ENCODE measurements at places on chromosomes 7 and 10.

GRCh38 chr10:43983856-43984271, 335.2 kb upstream of the ZNF32 start:
- DNase-seq = no peak

GRCh38 chr7:155285833-155286232, 11.8 kb upstream of the INSIG1 start:
- DNase-seq = no peak

- no peak for DNase-seq
Observed at GRCh38 chr10:131655101-131655849, 245.5 kb upstream of the PPP2R2D start.

- no peak for DNase-seq
Observed at GRCh38 chr7:129437190-129437589, 3.0 kb downstream of the STRIP2 start.

GRCh38 chr7:81447351-81447952, 322.4 kb downstream of the HGF start:
- no peak for DNase-seq

- no peak for DNase-seq
Observed at GRCh38 chr7:8064828-8065227, 96.2 kb downstream of the GLCCI1 start.

- DNase-seq = no peak
Observed at GRCh38 chr7:18235819-18236218, 208.2 kb upstream of the PRPS1L1 start.

- DNase-seq = no peak
Observed at GRCh38 chr7:147415991-147416390, 1174.6 kb upstream of the C7orf33 start.

DNA sequence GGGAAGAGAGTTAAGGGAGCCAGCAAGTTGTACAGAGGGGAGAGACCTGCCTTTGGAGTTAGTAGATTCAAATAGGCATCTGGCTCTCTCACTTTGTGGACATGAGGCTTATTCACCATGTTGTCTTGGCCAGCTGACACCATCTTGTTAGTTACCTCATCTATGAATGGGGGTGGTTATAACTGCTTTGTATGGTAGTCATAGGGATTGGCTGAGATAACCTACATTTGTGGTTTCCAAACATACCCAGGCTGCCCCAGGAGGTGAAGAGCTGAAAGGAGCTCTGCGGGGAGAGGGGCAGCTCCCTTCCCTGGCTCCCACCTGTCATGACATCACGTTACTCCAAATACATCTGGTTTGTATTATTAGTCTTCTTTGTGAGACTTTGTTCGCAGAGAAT, 393.3 kb upstream of the AUTS2 start:
- no peak for DNase-seq

GRCh38 chr7:157507987-157508386, 171.2 kb downstream of the DNAJB6 start:
- no peak for DNase-seq

GRCh38 chr7:16178092-16178491, 243.2 kb downstream of the CRPPA start:
- DNase-seq = no peak

- DNase-seq = no peak
Observed at GRCh38 chr10:85917601-85918000, 449.0 kb downstream of the GRID1 start.

DNA sequence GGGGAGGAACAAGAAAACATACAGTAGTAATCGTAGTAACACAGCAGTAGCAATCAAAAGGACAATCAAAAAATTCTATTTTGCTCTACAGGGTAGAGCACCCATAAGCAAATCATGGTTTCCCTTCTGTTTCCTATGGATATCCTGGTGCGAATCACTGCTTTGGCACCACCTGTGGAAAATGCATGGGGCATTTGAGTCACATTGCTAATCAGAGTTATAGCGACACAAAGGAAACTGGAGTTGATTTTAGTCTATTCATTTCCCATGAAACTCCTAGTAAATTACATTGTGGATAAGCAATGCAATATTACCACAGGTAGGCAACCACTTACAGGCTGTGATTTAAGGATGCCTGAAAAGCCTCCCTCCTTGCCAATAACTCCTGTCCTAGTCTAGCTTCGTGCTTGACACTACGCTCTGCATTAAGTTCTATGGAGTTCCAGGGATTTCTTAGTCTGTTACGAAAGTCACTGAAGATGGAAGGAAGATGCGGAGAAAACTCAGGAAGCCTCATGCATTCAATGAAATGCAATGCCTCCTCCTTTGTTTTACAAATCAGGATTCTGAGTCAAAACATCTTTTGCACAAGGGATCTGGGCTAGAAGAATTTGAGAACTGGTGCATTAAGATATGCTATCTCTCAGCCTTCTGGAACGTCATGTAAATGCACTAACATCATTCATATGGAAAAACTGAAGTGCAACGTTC, 188.4 kb downstream of the DGKI start:
- DNase-seq = no peak

GRCh38 chr10:11264296-11265048, 246.8 kb downstream of the CELF2 start:
- DNase-seq = no peak

DNA sequence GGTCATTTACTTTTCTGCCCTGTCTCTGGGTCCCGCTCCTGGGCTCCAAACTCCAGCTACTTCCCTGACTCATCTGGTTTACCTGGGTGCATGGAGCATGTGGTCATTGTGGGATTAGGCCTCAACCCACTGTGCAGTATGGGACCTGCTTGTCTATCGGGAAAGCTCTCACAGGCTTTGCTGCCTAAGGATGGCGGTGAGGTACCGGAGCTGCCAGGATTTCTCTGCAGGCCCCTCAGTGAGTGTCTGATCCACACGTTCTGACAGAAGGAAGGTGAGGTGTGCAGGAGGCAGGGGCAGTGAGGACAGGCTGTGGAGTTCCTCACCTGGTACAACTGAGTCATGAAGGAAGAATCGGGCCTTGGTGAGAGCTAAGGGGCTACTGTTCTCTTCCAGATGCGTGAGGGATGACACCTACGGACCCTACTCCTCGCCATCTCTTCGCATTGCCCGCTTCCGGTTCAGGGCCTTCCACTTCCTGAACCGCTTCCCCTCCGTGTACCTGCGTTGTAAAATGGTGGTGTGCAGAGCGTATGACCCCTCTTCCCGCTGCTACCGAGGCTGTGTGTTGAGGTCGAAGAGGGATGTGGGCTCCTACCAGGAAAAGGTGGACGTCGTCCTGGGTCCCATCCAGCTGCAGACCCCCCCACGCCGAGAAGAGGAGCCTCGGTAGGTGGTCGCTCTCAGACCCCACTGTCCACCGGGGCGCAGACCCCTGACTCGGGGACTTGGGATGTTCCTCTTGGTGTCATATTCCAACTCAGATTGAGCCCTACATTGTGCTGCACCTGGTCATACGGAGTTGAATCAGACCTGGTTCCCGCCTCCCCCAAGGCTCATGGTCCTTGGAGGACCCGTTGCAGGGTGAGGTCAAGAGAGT, 56.7 kb downstream of the C10orf120 start:
- no peak for DNase-seq

DNA sequence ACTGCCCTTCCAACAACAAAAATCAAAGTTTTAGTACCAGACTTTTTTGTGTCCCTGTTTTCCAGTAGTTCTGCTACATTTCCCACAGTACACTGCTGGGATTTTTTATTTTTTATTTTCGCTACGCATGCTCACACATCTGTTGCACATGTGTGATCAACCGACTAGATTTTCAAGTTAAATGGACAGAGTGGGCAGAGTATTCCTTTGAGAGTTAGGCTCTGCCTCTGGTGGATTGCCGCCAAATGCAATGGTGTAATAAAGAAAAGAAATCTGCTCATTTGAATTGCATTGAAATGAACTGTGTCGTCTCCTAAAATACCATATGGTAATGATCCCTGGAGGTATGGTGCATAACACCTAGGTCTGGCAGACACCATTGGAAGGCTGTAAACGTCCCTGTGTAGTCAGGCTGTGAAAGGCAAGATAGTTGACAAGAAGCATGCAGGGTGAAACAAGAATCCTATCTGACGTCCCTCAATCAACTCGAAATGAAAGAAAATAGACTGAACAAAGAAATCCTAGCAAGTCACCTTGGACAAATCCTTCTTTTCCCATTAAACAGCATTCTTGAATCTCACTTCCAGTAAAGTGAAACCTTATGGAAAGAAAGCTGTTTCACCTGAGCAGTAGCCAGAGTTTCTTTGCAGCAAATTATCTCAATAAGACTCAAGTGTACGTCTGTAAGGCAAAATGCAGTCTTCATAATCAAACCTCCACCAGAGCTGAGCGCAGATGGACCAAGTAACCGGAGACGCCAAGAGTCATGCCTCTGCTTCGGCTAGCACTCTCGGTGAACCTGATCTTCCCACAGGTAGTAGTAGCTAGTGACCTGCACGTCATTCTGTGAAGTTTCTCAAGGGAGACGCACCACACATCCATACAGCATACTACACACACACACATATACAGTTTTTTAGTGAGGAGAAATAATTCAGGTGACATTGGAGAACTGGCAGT, 357.3 kb downstream of the CRPPA start:
- DNase-seq = no peak

- DNase-seq = peak; percentile 76
Observed at GRCh38 chr10:101694674-101695403, at the start of gene FBXW4. Gene FBXW4, minus strand, starts transcription at chr10:101695170. Its CDS starts 65 bp downstream, at chr10:101695105.

DNA sequence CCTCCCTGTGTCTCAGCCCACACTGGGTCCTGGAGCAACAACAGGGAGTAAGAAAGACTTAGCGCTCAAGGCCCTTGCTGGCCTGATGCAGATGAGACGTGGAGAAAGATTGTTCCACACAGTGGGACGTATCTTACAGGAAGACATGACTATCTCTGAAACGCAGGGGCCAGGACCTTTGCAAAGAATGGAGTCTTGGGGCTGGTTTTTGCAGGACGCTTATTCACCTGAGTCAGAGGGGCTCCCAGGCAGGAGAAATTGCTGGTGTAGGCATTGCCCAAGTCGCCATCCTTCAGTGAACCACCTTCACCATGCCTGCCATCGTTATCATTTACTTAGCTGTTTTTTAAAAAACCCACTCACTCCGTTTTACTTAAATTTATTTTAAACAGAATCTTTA, 11.8 kb upstream of the GDF10 start:
- no peak for DNase-seq

DNA sequence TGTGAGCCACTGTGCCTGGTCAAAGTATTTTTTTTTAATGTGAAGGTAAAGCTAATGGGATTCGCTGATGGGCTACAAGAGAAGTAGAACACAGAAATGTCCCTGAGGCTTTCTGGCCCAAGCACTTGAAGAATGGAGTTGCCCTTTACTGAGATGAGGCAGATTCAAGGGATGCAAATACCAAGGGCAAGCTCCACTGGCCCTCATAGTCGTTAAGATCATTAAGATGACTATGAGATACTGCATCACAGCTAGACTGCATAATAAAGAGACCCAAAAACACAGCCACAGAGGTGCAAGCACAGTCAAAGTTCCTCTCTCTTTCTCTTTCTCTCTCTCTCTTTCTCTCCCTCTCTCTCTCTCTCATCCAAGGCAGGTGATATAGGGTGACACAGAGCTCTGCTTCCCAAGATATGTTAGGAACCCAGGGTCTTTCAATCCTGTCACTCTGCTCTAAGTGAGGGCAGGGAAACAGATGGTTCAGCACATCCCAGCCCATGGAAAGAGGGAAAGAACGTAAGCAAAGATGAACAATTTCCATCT, 117.4 kb downstream of the SFMBT2 start:
- no peak for DNase-seq

Measured in stimulated activated CD4-positive, alpha-beta T cell treated with anti-CD3 and anti-CD28 coated beads, Interleukin-1b, Interleukin-23, amount 100 ng/mL, for 24 hours (primary cell).